Posterior vena cava (tissue), 2 donors: ENCODE measurements at places on chromosomes 4 and X.

GRCh38 chr4:155403886-155404285 lies 27.1 kb upstream of the MAP9 start:
- no peak for DNase-seq

- no peak for DNase-seq
Observed at GRCh38 chr4:7394681-7395451, 39.9 kb downstream of the PSAPL1 start.

GRCh38 chr4:22762548-22762947 lies 69.8 kb downstream of the GBA3 start:
- DNase-seq: no peak

DNA sequence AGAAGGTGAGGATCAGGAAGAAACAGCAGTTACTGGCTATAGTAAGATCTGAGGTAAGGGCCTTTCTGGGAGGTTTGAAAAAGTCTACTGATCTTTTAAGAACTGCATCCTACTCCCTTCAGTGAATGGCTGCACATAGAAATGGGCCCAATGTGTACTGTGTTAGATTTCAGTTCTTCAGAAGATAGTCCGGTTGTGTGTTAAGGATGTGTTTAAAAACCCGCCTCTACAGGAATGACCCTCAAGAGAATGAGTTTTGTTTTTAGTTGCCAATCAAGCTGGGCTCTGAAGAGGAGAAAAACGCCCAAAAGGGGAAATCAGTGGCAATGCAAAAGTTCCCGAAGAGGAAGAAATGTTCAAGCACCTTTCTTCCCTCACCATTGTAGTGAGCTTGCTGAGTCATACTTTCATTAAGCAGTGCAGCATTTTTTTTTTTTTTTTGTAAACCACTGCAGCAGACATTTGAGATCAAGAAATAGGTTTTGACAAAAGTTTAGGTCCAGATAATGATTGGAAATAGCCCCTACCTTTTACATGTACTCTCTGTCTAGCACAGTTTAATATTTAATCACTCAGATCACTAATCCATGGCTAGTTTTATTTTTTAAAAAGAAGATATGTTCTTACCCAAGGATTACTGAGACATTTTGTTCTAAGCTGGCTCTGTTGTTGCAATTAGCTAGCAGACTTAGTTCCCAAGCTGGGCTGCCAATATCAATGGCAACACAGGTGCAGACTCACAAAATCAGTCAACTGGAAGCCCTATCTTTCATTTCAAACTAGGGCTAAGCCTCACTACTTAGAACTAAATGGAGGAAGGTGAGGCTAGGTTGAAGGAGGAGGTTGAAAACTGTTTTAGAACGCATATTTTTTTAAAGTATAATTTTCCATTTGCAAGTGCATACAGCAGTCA lies 7.0 kb upstream of the TRPC5OS start:
- no peak for DNase-seq

DNA sequence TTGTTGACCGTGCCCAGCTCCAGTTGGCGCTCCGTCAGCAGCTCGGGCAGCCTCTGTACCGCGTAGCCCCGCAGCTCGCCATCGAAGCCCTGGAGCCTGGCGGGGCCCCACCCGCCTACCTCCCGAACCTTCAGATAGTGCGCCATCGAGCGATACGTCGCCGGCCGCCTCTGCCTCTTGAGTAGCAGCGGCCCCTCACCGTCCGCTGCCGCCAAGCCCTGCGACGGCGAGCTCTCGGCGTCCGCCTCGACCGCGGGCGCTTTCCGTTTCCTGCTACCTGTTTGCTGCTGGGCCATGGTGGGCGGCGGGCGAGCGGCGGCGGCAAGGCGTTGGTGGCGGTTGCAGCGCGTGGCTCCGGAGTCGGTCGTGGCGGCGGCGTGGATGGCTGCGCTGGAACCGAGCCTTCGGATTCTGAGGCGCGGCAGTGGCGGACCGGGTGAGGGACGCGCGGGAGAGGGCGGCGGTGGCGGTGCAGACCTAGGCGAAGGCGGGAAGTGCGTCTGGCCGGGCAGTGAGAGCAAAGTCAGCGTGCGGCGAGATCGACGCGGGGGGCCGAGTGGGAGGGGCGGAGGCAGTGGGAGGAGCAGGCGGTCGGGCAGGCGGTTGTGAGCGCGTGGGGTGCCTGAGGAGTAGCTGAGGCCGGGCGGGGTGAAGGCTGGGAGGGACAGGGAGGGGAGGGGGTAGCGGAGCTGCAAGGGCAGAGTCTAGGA lies at the start of gene DCAF12L1:
TSS of gene DCAF12L1 (minus strand) at position 502 of the 710 bp plus-strand sequence. CDS start at position 296, 206 bp downstream.
- DNase-seq: peak; percentile 80

DNA sequence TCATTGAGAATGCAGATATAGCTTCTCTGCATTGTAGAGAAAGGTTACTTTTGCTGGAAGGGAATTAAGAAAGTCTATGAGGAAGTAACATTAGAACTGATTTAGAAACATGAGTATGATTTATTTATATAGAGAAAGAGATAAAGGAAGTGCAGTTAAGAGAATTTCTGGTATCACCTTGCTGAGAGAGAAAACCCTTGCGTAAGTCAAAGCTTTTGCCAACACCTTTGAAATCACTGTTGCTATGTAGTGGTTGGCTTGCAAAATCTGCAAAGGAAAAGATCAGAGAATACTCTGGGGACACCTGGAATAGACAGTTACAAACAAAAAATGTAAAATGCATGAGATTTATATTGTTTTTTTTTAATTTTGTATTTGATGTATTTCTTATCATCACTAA lies 137.3 kb upstream of the RXFP1 start:
- DNase-seq: no peak

GRCh38 chr4:159278399-159278798 lies 175.5 kb downstream of the RAPGEF2 start:
- no peak for DNase-seq

GRCh38 chr4:106978046-106978774 lies 57.9 kb downstream of the DKK2 start:
- peak; percentile 59 for DNase-seq

GRCh38 chr4:123661080-123661737 lies 264.6 kb downstream of the SPRY1 start:
- no peak for DNase-seq
